Fibroblast of skin of abdomen (primary cell): ENCODE measurements at places on chromosomes 7 and 10.

DNA sequence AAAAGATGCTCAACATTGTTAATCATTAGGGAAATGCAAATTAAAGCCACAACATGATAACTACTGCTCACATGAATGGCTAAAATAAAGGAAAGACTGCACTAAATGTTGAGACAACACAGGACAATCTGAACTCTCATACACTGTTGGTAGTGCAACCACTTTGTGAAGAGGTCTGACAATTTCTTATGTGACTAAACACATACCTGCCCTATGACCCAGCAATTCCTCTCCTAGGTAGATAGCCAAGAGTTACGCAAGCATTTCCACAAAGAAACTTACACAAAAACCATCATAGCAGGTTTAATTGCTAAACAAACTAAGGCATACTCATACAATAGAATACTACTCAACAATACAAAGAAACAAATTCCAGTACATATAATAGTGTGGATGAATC, 41.8 kb upstream of the HERPUD2 start:
- no peak for DNase-seq

DNA sequence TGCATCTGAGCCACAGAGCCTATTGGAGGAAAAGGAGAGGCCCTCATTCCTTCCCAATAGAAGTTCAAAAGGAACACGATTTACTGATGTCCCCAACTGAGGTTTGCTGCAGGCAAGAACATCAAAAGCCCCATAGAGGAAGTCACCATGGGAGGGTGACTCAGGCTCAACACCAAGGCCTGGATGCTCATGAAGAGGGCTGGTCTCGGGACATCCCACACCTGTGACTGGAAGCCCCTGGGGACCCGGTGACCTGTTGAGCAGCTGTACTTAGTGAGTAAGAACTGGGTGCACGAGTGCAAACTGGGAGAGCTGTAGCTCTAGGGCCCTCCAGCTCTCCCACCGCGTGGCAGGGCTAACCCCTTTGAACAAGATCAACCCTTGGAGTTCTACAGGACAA, 38.0 kb downstream of the CYTH3 start:
- DNase-seq = no peak

GRCh38 chr7:44965441-44965903, 13.3 kb downstream of the MYO1G start:
- DNase-seq = no peak

DNA sequence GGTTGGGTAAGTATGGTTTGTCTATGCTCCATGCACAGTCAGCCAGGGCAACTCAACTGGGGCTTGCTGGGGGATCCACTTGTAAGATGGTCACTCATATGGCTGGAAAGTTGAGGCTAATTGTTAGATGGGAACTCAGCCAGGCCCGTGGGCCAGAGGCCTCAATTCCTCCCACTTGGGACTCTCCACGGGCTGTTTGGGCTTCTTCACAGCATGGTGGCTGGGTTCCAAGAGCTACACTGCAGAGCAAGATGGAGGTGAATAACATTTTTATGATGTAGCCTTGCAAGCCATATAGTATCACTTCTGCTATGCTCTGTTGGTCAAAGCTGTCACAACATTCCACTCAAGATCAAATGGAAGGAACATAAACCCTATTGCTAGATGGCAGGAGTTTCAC, 39.2 kb downstream of the ELMO1 start:
- no peak for DNase-seq

DNA sequence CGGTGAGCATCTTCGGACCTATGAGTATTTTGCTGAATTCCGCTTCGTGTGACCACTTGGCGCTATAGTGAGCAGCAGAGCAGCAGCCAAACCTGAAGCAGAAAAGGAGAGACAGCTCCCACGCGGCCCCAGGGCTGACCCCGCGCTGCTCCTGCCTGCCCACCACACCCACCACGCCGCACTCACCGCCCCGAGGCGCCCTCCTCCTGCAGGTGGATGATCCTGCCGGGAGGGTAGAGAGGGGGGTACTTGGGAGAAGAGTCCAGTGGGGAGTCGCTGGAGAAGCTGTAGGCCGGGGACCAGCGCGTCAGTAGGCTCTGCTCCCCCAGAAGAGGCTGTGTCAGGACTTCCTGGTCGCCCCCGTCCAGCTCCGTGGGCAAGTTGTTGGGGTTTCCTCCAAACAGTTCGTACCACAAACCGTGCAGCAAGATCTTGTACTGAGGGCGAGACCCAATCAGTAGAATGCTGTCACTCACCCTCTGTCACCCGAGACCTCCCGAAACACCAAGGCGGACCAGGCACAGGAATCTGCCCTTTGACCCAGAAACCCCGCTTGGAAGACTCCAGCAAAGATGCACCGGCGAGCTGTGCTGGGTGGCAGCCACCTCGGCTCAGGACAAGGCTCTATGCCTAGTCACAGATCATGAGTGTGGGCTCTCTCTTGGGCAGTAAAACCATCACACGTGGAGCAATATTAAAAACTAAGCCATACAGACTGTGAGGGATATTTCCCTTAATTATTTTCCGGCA, 37.6 kb downstream of the DAGLB start:
- DNase-seq = no peak

DNA sequence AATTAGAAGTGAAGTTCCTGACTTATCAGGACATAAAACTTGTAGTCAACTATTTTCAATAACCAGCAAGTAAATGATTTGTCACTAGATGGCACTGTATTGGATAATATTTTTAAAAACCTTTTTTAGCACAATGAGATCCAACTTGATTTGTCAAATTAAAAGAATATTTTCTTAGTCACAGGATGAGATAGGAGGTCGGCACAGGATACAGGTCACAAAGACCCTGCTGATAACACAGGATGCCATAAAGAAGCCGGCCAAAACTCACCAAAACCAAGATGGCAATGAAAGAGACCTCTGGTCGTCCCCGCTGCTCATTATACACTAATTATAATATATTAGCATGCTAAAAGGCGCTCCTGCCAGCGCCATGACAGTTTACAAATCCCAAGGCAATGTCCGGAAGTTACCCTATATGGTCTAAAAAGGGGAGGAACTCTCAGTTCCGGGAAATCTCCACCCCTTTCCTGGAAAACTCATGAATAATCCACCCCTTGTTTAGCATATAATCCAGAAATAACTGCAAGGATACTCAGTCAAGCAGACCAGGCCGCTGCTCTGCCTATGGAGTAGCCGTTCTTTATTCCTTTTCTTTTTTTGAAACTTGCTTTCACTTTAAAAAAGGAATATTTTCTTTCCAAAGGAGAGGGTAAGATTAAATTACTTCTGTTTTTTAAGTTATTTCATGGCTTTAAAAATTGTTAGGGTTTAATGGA, 255.7 kb upstream of the MKLN1 start:
- DNase-seq = peak; percentile 46

- DNase-seq = peak; percentile 2
Measured at GRCh38 chr7:110442381-110442837, 648.5 kb upstream of the LRRN3 start.

- DNase-seq = no peak
Measured at GRCh38 chr7:3138997-3139396, 95.3 kb upstream of the CARD11 start.

- DNase-seq = no peak
Measured at GRCh38 chr10:111820471-111820870, 363.1 kb downstream of the GPAM start.

GRCh38 chr7:112414855-112415490, 35.3 kb upstream of the IFRD1 start:
- peak; percentile 25 for DNase-seq

GRCh38 chr10:107576746-107577145, 412.2 kb upstream of the SORCS1 start:
- no peak for DNase-seq

GRCh38 chr7:134098072-134098471, 29.1 kb upstream of the LRGUK start:
- DNase-seq = no peak

DNA sequence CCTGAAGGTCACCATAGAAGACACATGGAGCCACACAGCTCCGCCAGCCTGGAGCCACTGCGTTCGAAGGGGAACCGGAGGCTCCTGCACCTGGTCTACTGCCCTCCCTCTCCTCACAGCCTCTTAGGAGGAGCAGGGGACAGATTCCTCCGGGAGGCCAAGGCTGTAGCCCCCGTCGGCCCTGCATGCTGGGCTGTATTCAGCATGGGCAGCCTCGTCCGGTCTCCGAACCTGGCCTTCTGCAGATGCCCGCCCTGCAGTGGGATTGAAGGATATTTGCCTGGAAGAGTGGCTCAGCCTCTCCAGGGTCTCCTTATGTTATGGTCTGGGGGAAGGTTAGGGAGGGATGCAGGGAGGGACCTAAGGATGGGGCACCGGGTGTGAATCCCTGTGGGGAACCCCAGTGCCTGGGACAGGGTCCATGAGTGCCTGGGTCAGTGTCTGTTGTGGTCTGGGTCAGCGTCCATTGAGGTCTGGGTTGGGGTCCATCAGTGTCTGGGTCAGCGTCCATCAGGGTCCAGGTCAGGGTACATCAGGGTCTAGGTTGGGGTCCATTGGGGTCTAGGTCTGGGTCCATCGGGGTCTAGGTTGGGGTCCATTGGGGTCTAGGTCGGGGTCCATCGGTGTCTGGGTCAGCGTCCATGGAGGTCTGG, 13.0 kb upstream of the SCART1 start:
- no peak for DNase-seq

DNA sequence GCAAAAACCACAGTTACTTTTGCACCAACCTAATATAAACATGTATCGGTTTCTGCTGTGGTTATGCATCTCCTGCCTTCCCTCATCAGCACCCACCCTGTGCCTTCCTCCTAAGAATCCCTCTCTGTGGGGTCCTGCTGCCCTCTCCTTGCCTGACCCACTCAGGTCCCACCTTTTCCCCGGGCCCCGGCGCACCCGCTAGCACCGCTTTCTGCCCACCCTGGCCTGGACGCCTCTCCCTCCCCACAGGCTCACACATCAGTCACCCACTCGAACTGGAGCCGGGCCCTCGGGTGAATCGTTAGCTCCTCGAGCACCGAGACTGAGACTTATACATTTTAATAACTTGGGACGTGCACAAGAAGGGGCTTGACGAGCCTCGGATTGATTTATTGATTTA, 110.5 kb downstream of the ADARB2 start:
- no peak for DNase-seq

DNA sequence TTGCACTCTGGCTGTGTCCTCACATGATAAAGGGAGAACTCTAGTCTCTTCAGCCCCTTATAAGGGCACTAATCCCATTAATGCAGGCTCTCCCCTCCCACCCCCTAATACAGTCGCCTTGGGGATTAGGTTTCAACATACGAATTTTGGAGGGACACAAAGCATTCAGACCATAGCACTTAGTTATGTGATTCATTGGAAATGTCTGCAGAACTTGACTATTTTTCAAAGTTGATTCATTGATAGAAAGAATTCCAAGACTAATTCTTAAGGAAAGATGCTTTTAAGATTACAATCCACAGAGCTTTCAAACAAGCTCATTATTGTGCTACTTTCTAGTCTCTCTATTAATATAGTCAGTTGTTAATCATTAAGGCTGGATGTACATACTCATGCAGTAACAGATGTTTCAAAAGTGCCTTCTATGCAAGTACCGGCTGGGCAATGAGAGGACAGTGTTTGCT, 85.3 kb upstream of the RPA3 start:
- DNase-seq = peak; percentile 54

- no peak for DNase-seq
Measured at GRCh38 chr7:48518092-48518491, 346.8 kb downstream of the ABCA13 start.

DNA sequence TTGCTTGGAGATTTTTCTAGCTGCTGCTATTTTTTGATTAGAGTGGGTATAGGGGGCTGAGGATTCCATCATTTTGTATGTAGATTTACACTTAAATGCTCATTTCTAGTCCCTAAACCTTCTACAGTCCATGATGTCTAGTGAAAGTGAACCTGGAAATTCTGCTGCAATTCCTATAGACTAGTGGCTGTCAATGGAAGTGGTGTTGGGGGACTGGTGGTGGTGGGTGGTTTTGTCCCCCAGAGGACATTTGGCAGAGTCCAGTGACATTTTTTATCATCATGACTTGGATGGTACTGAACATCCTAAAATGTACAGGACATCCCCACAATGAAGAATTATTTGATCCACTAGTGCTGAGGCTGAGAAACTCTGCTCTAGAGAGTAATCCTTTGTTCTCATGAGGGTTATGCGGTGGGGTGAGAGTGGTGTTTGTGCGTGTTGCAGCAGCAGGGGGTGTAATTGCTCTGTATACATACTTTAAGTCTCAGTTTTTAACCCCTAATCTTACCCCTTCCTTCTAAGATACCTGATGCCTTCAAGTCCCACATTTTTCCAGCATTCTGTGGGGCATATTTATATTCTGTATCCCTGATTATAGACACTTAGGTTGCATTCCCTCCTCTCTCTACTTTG, 35.0 kb downstream of the KIF11 start:
- DNase-seq = peak; percentile 3
